ENCODE measurements at places on chromosomes 6 and 20.
A peak's percentile ranks its signal among the peaks of the same experiment; 100 is the strongest.

DNA sequence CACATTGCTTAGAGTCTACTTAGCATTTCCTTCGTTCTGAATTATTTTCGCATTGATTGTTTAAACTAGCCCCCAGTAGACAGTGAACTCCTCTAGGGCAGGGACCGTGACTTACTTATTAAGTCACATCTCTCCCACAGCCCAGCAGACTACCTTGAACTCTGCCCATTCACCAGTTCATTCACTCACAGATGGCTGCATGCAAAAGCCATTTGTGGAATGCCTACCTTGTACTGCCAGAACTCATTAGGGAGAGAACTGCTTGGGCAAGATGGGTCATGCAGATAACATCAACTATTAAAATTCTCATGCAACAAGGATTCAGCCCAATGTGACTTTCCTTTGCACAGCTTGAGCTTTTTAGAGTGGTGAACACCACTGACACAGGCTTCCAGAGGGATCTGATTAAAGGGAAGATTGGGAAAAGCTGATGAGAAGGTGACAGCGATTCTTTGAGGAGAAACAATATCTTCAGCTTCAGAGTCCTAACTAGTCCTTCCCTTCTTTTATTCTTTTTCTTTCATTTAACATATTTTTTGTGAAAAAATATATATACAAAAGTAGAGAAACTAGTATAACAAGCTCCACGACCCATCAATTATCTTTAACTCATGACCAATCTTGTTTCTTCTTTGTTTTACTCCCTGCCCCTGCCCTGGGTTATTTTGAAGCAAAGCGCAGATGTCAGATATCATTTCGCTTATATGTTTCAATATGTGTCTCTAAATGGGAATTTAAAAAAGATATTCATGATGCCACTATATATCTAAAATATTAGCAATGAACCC is 273.9 kb downstream of the CDC5L start:
- no peak for DNase-seq

DNA sequence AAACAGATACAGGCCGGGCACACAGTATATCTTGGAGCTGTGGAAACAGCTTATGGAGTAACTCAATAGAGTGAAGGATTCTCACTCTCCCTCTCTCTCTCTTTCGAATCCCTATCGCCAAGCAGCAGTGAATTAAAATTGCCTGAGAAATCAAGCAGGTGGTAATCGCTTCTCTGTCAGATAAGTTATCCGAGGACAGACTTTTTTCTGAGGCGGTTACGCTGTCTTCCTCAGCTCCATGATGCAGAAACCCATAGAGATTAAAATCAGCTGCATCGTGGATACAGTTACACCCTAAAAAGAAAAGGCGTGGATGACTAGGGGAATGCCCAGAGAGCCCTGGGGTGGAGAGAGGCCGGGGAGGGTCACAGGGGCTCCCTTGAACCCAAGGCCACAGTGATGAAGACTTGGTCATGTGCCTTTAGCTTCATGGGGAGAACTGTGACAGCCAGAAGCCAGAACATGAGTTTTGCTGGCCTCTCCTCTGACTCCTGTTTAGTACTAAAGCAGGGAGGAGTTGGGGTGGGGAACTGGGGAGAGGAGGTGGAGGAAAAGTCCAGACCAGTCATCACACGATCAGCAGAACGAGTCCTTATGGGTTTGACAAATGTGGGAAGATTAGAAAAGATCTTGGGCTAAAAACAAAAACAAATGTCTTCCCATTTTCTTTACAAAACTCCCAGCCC is 138.8 kb upstream of the JARID2 start:
- no peak for DNase-seq

DNA sequence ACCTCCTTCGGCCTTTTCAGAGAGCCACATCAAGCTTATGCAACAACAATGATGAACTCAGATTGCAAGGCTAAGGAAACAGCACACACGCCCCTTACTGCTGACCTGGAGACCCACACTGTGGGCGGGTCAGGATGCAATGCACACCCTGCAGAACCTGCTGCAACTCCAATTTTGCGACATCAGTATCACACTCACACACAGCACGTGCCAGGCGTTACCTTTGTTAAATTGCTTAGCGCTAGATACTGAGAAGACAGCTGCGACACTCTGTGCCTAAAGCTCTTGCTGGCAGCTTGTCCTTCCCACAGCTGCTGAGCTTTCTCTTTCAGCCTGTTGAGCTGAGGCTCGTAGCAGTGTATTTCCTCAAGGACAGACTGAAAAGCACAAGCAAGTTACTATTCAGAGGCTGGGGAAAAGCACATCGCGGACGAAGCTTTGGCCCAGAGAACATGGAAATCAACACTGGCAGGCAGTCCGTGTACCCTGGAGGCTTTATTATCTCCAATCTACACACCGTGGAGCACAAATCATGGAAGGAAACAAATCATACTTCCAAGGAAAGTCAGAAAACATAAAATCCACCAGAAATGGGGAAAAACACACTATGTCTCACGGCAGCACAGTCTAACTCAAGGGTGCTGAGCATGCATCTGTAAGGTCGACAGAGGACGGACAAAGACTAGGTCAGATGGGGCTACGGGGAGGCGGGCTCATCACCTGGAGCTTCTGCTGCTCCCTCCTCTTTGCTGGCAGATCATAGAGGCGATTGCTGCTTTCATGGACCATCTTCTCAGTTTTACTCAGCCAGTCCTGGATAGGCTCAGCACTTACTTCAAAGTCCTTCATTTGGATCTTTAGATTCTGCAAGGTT is 268.2 kb downstream of the SYNE1 start:
- no peak for DNase-seq

DNA sequence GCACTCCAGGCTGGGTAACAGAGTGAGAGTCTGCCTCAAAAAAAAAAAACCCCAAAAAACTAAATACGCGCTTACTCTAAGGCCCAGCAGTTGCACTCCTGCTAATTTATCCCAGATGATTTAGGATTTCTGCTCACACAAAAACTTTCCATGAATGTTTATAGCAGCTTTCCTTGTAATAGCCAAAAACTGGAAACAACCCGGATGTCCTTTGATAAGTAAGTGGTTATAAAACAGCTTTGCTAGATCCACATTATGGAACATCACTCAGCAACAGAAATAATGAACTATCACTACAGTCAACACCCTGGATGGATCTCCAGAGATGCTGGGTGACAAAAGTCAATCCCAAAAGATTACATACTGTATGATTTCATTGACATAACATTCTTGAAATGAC is 220.4 kb upstream of the JARID2 start:
- DNase-seq, result no peak

GRCh38 chr20:25233016-25233772 is 14.7 kb upstream of the PYGB start:
- no peak for DNase-seq

GRCh38 chr20:43778375-43778774 is 51.6 kb upstream of the GTSF1L start:
- no peak for DNase-seq

GRCh38 chr6:158344534-158344933 is 32.3 kb downstream of the TULP4 start:
- no peak for DNase-seq

DNA sequence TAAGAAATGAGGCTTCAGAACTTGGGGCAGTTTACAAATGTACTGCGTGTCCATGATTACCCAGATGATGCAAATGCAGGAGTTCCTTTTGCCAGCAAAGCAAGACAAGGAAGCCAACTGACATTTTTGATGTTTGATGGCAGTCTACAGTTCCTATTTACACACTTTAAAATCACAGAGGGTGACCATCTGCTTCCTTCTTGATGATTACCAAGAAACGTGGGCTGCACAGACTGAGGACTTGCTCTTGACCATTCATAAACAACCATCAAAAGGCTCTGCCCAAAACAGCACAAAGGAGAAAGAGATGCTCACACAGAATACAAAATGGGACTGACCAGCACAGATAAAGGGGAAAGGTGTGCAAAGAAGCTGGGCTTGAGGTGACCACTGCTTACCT is 79.8 kb upstream of the TRAF3IP2 start:
- DNase-seq, result no peak

DNA sequence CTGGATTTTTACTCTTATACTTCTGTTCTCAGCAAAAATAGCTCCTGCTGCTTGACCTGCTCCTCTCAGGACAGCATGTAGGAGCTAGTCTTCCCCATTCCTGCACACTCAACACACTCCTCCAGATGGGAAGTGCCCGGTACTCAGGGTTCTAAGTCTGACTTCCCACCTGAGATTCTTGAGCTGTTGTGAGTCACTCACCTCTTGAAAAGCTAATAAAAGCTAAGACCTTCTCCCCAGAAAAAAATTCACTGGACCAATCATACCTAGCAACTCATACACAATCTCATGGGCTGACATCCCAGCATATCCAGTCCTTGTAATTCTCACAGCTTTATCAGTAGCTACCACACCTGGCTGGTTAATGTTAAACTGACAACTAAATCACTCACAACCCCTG is 53.5 kb downstream of the TRPC4AP start:
- DNase-seq, result no peak

DNA sequence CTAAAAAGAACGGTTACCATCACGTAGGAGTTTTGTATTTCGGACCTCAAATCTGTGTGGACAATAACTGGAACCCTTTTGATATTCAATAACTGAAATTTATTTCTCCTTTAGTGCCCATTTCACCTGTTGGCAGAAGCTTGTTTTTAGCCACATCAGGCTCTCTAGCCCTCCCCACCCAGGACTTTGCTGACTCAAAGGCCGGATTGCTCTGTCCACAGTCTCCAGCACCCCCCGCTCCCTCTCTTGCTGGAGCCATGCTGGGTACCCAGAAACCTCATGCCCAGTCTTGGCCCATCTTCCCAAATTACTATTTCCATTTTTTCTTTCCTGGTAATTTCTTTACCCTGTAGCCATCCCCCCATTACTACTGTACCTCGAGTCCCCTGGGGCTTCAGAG is 55.8 kb upstream of the DUSP22 start:
- DNase-seq, result no peak

DNA sequence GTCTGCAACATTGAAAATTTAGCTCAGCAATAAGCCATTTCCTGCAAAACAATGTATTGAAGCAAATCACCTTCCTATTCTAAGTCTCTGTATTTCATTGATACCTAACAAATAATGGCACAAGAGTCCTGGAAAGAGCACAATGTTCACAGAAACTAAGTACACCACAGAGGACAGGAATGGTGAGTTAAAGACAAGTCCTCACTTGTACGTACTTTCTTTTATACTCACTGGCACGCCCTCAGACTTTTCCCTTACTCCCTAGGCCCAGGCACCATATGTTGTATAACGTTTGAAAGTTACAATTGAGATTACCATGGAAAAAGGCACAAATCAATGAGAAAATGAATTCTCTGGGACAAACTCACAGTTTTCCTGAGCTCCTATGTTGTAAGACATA is 683.0 kb upstream of the MANEA start:
- no peak for DNase-seq

DNA sequence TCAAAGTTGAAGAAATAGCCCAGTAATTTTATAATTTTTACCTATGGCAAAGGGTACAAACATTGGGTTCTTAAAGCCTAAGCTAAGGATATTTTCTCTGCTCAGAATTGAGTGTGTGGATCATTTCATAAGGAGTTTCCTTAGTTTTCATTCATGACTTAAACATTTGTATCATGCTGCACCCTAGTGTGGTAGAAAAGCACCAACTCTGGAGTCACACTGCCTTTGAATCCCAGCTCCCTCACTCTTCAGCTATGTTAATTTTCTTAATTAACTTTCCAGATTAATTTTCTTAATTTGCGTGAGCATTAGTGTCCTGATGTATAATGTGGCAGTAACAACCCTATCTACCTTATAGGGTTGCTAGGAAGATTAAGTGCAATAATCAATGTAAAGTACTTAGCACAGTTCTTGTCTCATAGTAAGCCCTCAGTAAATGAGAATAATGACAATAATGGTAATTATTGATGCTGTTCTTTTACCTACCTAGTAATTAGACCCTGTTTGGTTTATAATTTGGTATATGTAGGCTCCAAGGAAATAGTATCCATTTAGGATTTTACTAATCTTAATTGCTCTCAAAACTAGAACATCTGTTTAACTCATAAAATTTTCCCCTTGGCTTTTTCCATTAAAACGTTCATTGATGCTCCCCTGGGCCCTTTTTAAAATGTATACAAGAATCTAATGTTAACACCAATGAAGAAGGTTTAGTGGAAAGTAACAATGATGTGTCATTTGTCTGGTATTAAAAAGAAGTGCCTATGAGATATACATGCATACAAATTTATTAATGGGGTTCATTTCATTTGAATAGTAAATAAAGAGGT is 31.6 kb downstream of the DSE start:
- DNase-seq, result no peak

DNA sequence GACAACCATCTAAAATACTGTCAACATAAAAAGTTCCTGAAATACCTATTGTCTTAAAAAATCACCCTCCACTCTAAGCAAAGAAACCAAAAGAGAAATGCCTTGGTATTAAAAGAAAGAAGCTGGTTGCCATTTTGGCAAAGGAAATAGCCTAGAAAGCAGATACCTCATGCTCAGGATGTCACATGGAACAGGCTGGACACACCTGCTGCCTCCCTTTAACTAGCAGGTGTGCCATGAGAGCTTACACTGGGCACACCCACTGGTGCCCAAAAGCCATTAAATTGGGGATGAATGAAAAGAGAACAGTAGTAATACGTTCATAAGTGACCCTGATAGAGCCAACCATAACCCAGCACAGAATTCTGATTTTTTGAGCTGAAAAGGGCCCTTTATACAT is 1.5 kb downstream of the SLC23A2 start:
- no peak for DNase-seq

DNA sequence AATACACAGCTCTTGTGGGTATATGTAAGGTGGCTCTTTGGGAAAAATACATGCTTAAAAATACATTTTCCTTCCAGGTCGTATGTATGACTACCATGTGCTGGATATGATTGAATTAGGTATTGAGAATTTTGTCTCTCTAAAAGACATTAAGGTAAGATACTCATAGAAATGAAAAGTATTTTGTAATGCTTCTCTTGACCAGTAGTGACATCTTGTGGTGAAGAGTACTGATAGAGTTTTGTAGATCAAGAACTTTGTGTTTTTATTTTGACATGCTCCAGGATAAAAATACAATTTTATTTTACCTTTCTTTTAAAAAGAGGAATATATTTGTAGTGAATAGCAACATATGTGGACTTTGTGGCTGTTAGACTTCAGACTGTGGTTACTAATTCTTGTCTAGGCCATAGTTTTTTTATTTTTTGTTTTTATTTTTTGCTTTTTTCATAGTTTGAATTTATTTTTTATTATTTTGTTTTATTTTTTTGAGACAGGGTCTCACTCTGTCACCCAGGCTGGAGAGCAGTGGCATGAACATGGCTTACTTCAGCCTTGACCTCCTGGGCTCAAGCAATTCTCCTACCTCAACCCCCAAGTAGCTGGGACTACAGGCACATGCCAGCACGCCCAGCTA is 17.9 kb downstream of the RPF2 start:
- no peak for DNase-seq

DNA sequence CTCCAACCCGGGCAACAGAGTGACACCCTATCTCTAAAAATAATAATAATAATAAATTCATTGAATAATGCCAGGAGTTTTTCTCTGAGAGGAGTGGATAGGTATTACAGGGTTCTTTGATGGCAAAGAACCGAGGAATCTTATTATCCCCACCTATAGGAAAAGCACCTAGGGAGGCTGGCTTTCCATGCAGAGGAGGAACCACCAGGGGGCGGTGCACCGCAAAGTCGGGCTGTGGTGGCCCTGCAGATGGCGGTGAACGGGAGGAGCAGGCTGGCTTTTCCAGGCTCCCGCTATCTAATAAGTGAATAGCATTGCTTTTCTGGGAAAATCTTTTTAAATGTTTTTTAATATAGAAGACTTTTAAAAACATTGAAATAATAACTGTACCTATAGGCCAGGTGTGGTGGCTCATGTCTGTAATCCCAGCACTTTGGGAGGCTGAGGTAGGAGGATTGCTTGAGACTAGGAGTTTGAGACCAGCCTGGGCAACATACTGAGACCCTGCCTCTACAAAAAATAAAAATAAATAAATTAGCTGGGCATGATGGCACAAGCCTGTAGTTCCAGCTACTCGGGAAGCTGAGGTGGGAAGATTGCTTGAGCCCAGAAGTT is 864.2 kb downstream of the KIF16B start:
- peak; percentile 5 for DNase-seq

Measured in activated gamma-delta T cell treated with Interleukin-2 at 50 U/mL for 16 hours (primary cell).